ENCODE measurements at places on chromosomes 4 and X.

GRCh38 chrX:110210417-110211139, 107.3 kb downstream of the AMMECR1 start:
- no peak for DNase-seq

DNA sequence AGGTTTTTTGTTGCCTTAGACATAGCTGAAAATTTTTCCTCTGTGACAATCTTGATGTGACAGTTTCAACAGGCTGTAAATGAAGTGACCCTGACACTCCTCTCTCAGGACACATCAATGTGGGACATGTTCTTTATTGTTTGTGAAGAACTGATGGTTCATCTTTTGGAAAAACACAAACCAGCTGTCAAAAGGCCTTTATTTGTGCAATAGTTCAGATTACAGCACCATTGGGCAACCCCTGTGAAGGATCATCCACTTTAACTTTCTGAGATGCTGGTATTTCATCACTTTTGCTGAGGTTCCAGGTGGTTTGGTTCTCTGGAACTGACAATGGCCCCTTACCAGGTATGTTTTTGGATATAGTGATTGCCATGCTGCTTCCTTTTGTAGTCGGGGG, 40.3 kb downstream of the OSTC start:
- no peak for DNase-seq

DNA sequence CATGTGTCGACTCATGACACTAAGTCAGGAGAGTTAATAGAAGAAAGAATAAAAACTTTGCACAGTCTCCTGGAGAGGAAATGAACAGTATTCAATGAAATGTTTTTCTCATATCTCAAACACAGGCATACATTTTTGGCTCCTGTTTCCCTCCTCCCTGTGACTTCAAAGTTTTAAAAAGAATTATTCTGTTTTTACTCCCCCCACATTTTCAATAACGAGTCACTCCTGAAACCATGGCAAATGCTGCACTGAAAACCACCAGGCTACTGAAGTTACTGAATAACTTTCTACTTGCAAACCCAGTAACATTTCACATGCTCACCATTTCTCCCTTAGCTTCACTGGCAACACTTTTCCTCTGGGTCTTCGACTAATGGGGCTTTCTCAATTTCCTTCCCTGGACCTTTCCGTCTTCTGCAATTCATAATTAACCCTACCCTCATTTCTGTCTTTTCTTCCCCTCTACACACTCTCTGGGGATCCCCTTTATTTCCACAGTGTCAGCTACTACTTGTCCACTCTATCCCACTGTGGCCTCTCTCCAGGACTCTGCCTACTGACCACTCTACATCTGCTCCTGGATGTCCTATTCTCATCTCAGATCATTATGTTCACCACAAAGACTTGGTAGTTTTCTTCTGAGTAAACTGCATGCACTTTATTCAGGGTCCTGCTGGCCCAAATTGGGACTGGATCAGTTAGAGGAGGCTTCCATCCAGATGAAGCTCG, 225.8 kb upstream of the ETNPPL start:
- DNase-seq: no peak

GRCh38 chr4:48543796-48544195, 53.7 kb downstream of the ZAR1 start:
- no peak for DNase-seq

DNA sequence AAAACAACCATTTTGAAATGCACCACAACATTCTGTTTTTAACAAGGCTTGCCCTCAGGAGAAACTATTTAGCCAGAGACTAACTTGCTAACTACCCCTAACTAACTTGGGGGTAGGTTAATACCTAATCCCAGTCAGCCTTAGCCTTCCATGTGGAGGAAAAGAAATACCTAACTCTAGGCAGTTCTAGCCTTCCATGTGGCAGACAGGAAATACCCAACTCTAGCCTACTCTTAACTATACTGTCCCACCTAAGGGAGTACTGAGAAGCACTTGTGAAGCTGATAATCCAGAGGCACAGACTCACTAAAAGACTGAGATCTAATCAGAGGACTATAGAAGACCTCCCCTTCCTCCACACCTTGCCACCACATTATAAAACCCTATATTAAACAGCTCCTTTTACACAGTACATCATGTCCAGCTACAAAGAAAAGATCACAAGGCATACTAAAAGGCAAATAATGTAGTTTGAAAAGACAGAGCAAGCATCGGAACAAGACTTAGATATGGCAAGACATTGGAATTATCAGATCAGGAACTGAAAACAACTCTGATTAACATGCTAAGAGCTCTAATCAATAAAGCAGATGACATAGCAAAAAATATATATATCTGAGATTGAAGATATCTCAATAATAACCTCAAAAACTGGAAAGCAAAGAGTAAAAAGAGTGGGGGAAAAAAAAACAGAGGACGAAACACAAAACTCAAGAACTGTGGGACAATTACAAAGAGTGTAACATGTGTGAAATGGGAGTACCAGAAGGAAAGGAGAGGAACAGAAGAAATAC, 52.2 kb downstream of the FRYL start:
- no peak for DNase-seq

DNA sequence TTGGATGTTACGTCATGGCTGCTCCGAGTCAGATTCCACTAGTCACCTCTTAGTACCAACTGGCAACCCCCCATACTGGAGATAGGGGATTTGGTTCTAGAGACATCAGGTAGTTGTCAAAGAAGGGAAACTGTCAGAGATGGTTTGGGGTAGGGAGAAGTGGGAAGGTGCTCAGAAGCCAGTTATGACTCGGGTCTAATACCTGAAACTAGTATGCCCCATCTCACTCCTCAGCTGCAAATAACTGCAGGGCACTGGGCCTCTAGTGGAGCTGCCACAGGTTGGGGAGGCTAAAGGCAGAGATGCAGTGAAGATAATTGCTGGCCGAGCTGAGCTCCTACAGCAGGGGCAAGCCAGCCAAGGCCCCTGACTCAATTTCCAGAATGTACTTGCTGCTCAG, 30.0 kb downstream of the OTUD6A start:
- DNase-seq: no peak

- no peak for DNase-seq
Observed at GRCh38 chr4:83082777-83083176, 31.8 kb downstream of the PLAC8 start.

- no peak for DNase-seq
Observed at GRCh38 chr4:7206911-7207567, 14.7 kb downstream of the SORCS2 start.

All from activated T-helper 1 cell treated with Interleukin-2 at 50 U/mL for 16 hours (primary cell).